ENCODE measurements at places on chromosomes 1 and 21. TPM values are rescaled to one million over a fixed set of nuclear protein-coding genes. Genes with fewer than 3 reads are reported as not detected.

Gene FALEC
- not detected for polyA plus RNA-seq

Gene PTPN22
- polyA plus RNA-seq, result 0.51 TPM

Gene CCT8
- polyA plus RNA-seq, result 245 TPM

Gene LCE3E
- not detected for polyA plus RNA-seq

Gene SYT2
- polyA plus RNA-seq, result 2.6 TPM

Gene CKS1B
- polyA plus RNA-seq, result 89.4 TPM

Gene FGR
- polyA plus RNA-seq, result 2.1 TPM

Gene RIMKLA
- 0.34 TPM for polyA plus RNA-seq

Gene COL6A1
- 265 TPM for polyA plus RNA-seq

Gene SAMD11
- polyA plus RNA-seq, result 64.4 TPM

Gene MFAP2
- 278 TPM for polyA plus RNA-seq

Gene TMEM82
- 3.5 TPM for polyA plus RNA-seq

Gene IQGAP3
- polyA plus RNA-seq, result 11.2 TPM

Gene CNR2
- 0.06 TPM for polyA plus RNA-seq

Gene SPATA45
- 0.59 TPM for polyA plus RNA-seq

Gene CLDN17
- polyA plus RNA-seq, result not detected

Gene NPR1
- 78.5 TPM for polyA plus RNA-seq

Gene LRRC3
- 5.0 TPM for polyA plus RNA-seq

Gene NTNG1
- 36.0 TPM for polyA plus RNA-seq

Gene YRDC
- 13.7 TPM for polyA plus RNA-seq

Gene DPM3
- polyA plus RNA-seq, result 57.2 TPM

Gene PTPN14
- polyA plus RNA-seq, result 36.3 TPM

Gene SYCP1
- 0.30 TPM for polyA plus RNA-seq

Gene SNX27
- polyA plus RNA-seq, result 25.6 TPM

Gene CTSE
- 0.18 TPM for polyA plus RNA-seq

Gene HFM1
- 6.7 TPM for polyA plus RNA-seq

Gene CD48
- 1.4 TPM for polyA plus RNA-seq

Gene IPO9
- polyA plus RNA-seq, result 83.4 TPM

Measured in right renal pelvis (tissue), 4 donors.